CD8-positive, alpha-beta T cell (primary cell): ENCODE measurements at places on chromosomes 7 and 10.
A peak's percentile ranks its signal among the peaks of the same experiment; 100 is the strongest.

DNA sequence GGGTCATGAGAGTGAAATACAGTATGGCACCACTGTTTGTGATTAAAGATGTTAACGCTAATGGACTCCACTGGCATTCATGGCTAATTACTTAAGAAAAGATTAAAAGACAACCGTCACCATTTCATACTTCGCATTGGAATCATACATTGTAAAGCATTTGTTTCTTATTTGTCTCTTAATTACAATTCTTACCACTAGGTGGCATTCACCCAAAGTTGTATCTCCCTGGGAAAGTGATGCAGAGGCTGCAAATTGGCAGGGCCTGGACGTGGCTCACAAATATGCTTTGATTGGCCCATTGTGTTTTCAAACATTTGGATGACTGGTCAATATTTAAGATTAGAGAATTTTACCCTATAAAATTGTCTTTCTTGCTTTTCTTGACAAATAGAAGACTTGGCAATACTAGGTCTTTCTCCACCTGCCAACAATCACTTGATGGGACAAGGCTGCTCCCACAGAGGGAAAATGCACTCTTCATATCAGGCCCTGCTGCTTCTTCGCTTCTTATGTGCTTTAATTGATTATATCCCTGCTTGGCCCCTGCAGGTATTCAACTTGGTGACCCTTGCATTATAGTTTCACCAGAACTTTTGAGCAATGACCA is 72.1 kb upstream of the STARD3NL start:
- peak; percentile 23 for DNase-seq

GRCh38 chr7:149787428-149788299 is 14.3 kb upstream of the ZNF467 start:
- DNase-seq, result no peak

- no peak for DNase-seq
These were observed 54.3 kb downstream of the LRRC18 start for GRCh38 chr10:48885376-48885775.

DNA sequence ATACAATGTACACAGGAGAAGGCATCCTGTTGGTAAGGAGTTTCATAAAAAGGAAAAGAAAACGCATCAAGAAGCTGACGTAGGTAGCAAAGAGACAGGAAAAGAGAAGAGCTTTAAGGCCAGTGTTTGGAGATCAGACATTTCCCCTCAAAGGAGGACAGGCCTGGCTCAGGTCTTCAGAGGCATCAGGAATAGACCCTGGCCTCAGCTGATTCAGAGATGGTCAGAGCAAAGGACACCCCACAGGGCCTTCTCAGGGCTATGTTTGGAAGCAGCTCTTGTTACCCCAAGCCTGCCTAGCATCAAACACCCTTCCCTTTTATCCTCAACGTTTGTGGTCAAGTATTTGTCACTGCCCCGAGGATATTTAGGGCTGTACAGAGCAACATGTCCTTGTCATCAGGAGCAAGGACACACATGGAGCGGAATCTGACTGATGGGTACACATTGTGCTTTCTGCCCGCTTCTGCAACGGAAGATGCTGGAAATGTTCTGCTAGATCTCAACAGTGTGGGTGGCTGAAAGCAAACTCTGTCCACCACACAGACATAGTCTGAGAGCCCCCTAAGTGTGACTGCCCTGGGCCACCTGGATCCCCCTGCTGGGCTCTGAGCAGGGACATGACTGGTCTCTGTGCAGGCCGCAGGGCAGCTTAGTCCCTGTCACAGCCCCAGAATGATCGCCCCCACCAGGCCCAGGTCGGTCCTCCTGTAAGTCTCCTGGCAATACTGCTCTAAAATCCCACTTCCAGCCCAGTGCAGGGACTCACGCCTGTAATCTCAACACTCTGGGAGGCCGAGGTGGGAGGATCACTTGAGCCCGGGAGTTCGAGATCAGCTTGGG is 1.0 kb upstream of the ZDHHC4 start:
- no peak for DNase-seq

GRCh38 chr7:90580051-90580450 is 16.1 kb upstream of the CDK14 start:
- no peak for DNase-seq

GRCh38 chr7:129144834-129145668 is 544 bp downstream of the TSPAN33 start:
- peak; percentile 36 for DNase-seq

DNA sequence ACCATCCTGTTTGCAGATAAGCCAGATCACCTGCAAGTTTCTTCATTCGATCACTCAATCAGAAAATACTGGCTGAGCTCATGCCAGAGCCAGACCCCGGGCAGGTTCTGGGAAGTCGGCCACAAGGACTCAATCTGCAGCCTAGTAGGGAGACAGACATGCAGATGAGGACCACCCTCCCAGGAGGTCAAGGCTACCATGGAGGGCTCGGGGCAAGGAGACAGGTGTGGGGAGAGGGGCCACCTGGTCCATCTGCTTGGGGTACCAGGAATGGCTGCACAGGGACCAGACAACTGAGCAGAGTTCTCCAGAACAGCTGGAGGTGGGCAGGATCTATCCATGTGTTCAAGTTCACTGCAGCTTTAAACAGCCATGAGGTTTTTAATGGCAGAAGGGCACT is 16.8 kb upstream of the CPXM2 start:
- DNase-seq, result no peak

GRCh38 chr7:142006577-142006976 is 10.9 kb downstream of the MGAM start:
- DNase-seq, result no peak

DNA sequence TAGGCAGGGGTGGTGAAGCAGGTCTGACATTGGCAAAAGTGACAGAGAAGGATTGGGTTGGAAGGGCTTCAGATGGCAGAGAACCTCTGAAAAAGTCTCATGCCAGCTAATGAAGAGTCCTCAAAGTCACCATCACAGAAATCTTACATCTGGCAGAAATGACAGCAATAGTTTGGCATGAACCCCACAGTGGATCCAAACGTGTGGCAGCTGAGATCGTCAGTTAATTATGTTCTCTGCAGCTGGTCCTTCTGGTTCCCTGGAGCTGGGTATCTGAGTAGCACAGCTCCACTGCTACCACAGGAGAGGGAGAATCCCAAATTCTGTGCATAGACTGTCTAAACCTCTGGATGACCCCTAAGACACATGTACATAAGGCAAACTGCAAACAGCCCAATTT is 73.4 kb downstream of the ALOX5 start:
- DNase-seq, result no peak

- no peak for DNase-seq
These were observed 5.2 kb downstream of the ADCY1 start for GRCh38 chr7:45579391-45579801.

GRCh38 chr7:1610678-1611302 is 41.0 kb upstream of the PSMG3 start:
- no peak for DNase-seq

GRCh38 chr7:11615174-11615573 is 216.8 kb downstream of the THSD7A start:
- DNase-seq, result no peak

- DNase-seq, result peak; percentile 6
These were observed 85.3 kb upstream of the PPP2R2D start for GRCh38 chr10:131815266-131816156.

GRCh38 chr7:45720989-45721388 is 146.8 kb downstream of the ADCY1 start:
- no peak for DNase-seq

- no peak for DNase-seq
These were observed 31.9 kb downstream of the HEPACAM2 start for GRCh38 chr7:93194386-93194785.

GRCh38 chr7:11604505-11604904 is 227.5 kb downstream of the THSD7A start:
- DNase-seq, result no peak

DNA sequence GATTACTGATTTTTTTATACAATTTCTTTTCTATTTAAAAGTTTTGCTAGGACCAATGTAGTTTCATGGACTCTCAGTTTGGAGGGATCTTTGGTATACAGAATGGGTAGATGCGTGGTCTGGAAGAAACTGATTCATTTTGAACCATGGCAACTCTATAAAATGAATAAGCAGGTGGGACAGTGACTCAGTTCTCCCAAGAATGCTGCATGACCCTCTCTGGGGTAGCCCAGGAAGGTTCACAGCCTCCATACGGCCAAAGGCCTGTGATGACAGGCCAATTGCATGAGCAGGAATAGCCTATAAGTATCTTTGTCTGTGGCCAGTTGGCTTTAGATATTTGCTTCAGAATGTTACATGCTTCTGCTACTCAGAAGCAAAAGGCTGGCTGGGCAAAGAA is 113.3 kb upstream of the RSU1 start:
- no peak for DNase-seq

DNA sequence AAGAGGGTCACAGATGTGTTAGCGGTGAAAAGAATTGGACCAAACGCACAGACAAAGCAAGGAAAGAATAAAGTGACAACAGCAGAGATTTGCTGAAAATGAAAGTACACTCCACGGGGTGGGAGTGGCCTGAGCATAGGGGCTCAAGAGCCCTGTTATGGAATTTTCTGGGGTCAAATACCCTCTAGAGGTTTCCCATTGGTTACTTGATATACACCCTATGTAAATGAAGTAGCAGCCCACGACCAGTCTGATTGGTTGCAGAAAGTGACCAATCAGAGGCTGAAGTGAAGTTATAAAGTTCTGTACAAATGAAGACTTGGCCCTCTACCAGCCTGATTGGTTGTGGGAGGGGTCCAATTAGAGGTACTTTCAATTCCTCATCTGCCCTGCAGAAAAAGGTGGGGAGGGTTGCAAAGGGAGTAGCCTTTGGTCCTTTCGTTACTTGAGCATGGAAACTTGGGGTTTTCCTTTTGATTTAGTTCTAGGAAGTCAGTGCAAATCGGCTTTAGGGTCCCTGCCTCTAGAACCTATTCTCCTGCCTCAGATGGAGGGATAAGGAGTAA is 125.6 kb upstream of the PRPS1L1 start:
- DNase-seq, result no peak

GRCh38 chr7:140217750-140218501 is 41.1 kb upstream of the KDM7A start:
- DNase-seq, result no peak

DNA sequence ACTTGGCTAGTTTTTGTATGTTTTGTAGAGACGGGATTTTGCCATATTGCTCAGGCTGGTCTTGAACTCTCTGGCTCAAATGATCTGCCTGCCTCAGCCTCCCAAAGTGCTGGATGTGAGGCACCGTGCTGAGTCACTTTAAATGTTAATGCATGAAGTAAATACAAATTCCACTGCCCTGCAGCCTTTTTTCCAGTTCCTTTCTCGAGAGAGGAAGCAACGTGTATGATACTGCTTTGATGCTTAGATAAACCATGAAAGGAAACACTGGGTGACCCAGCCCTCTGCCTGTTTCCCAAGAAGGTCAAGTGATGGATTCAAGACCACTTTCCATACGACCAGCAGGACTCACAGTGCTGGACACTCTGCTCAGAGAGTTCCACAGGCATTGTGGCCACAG is 11.3 kb upstream of the MRPS24 start:
- DNase-seq, result no peak

DNA sequence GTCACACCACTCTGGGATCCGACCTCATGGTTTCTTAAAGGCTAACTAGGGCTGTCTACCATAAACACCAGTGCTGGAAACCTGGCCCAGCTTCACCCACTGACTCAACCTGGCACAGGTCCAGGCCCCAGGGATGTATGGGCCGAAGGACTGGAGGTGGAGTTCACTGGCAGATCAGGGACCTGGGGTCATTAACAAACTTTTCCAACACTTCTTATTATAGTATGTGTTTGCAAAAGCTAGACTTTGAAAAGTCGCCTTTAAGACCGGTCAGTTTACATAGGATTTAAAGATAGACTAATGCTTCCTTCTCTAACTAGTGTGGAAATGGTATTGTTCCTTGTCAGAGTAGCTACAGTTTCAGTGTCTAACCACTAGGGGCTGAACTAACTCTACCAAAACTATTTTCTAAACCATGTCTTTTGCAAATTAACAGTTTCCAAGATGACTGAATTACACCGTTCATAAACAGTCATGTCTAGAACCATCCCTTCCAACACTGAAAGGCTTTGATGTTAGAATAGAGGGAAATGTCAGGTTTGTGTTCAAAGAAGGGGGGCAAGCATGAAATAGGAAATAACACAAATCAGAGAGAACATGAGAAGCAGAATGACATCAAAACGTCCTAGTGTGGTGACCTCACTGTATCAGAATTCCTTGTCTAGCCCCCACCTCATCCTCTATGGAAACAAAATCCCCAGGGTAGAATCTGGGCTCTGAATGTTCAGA is 29.7 kb downstream of the STN1 start:
- DNase-seq, result no peak

DNA sequence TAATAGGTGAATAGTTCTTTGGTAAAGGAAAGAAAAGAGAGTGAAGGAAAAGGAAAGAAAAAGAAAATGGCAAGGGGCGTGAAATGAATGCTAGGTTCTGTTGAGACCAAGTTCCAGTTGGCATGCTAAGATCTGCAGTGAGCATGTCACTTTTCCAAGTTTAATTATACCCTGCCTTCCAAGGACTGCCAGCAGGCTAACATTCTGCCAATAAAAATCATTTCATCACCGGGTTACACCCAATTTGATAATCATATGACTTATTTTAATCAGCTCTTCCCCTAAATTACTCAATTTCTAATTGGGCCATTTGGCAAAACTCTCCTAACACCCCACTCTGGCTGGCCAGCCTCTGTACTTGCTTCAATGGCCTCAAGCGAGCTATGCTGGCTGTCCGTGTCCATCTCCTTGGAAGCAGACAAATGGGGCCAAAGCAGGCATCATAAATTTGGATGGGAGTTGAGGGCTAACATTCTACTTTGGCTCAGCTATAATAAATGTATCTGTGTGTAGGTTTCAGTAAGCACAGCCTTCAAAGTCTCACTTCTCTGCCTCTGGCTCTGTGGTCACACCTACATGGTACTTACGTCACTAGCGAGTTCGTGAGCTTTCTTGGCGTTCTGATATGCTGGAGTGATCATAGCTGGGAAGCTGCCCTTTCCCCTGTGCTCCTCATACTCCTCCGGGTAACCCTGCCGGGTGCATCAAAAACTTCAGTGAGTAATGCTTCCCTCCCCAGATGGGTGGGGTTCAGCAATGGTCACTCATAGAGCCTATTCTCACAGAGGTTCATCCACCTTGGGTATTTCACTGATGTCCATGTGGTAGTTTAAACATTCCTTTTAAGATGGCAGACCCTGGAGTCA is 17.3 kb downstream of the NRAP start:
- DNase-seq, result no peak
